GM23338 (cell line): ENCODE measurements at places on chromosomes 16 and 17. TPM values are rescaled to one million over a fixed set of nuclear protein-coding genes. Genes with fewer than 3 reads are reported as not detected.

DNA sequence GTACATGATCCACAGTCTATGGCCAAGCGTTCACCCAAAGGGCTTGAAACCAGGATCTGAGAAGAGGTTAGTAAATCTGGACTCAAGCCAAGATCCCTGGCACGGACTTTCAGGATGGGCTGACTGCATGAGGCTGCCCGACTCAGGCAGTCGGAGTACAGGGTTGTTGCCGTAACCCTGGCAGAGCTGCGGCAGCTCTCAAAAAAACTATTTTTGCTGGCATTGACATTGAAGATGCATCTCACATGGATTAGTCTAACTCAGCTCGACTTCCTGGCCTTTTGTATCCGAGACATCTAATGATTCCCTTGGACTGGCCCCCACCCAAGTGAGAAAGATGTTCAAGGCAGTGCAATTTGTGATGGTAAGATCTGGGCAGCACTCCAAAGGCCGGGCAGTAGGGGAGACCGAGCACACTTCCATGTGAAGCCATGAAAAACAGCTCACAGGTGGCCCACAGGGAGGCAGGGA is 6.2 kb downstream of the SLC47A1 start:
- no peak overlapping the region for H3K27ac ChIP-seq
- H3K4me1 ChIP-seq, result no peaks in the 10 kb centered on the region; the same call in 1 of the 2 replicates
- no peak overlapping the region for H3K4me3 ChIP-seq
- H3K27me3 ChIP-seq, result peaks cover 16% of the 10 kb centered on the region
- no peaks in the 10 kb centered on the region for H3K36me3 ChIP-seq

GRCh38 chr17:45672301-45672700 is 111.8 kb upstream of the CRHR1 start:
- no peaks in the 10 kb centered on the region for H3K36me3 ChIP-seq
- H3K4me1 ChIP-seq, result no peaks in the 10 kb centered on the region
- H3K27ac ChIP-seq, result no peak overlapping the region
- DNase-seq, result peak; percentile 25
- H3K27me3 ChIP-seq, result no peaks in the 10 kb centered on the region

DNA sequence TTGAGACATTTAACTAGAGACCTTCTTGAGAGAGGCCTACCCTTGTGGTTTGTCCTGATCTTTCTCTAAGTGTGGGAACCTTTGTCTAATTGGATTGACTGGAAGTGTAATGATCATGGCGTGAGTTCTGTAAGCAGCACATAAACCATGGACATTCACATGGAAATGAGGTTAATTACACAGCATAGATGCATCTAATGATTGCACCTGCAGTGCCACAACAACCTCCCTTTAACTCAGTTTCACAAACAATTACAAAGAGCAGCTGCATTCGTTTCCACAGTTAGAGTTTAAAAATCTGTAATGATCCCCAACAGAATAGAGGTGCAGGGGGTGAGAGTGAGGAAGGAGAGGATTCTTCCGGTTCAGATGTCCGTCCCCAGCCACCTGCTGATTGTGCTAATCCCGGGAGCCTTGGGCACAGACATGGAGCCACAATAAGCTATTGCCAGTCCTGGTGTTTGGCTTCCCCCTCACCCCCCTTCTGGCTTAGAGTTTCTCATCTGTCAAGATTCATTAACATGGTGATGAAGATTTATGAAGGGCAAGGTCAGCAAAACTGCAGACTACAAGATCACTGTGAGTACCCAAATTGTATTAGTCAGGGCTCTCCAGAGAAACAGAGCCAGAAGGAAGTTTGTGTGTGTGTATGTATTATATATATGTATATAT is 659.2 kb upstream of the SOX9 start:
- no peak overlapping the region for H3K27ac ChIP-seq
- no peak overlapping the region for H3K4me3 ChIP-seq
- H3K36me3 ChIP-seq, result no peaks in the 10 kb centered on the region

DNA sequence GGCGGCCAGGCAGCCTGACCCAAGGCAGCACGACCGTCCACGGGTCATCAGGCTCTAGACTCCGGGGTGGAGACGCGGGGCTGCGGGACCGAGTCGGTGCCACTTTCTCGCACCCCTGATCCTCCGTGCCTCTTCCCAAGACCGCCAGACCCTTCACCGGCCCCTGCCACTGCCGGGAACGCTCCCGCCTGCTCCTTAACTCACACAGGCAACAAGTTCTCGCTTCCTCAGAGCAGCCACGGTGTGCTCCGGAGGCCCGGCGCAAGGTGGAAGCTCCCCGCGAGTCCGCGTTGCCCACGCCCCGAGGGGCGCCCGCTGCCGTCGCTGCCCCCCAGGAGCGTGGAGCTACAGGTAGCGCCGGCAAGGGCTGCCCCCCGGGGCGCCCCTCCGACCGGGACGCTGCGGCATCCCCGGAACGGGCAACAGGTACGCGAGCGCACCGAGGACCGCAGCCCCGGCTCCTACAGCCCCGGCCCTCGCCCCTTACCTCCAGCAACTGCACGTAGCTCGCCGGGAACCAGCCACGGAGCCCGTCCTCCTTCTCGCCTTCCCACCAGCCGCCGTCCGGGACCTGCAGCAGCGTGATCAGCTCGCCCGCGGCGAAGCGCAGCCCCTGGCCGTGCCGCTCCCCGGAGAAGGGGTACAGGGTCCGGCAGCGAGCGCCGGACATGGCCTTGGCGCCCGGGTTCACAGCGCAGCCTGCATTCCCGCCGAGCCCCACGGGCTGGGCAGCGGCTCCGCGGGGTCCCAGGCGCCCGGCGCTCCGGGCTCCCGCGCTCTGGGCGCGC is 491 bp downstream of the GAS7 start:
- no peak overlapping the region for H3K27ac ChIP-seq
- peaks cover 34% of the 10 kb centered on the region for H3K27me3 ChIP-seq
- DNase-seq, result peak; percentile 54

DNA sequence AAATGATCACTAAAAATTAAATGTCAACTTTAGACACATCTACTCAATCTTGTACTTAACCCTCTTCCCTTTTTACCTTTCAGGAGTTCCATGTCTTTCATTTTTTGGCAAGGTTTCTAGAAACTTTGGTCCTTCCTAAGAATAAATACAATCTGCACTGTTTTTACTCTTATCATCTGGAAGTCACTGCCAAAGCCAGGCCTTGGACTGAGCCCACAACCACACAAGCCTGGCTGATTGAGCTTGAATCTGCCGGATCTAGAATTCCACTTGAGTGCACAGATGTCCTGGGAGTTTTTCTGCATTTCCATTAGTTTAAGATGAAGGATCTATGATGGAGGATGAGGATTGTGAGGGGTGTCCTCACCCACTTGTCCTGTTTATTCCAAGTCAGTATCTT is 126.1 kb downstream of the VPS53 start:
- H3K4me3 ChIP-seq, result no peak overlapping the region
- H3K27ac ChIP-seq, result no peak overlapping the region
- no peaks in the 10 kb centered on the region for H3K4me1 ChIP-seq
- no peaks in the 10 kb centered on the region for H3K27me3 ChIP-seq
- H3K36me3 ChIP-seq, result 0 out of 2 replicates have a peak, but pooled peaks cover 5% of the 10 kb centered on the region

GRCh38 chr17:39735882-39736281 is 1.9 kb upstream of the GRB7 start:
- DNase-seq, result no peak
- H3K27me3 ChIP-seq, result no peaks in the 10 kb centered on the region
- H3K4me3 ChIP-seq, result no peak overlapping the region
- H3K36me3 ChIP-seq, result no peaks in the 10 kb centered on the region
- peaks cover 26% of the 10 kb centered on the region for H3K4me1 ChIP-seq

Gene CARD14
- polyA plus RNA-seq, result 0.08 TPM in 1 of 2 replicates, not detected in the other

GRCh38 chr17:17985555-17985954 is 12.9 kb downstream of the DRC3 start:
- no peak overlapping the region for H3K4me3 ChIP-seq
- H3K4me1 ChIP-seq, result no peaks in the 10 kb centered on the region
- H3K36me3 ChIP-seq, result no peaks in the 10 kb centered on the region
- H3K27ac ChIP-seq, result no peak overlapping the region

Gene PLA2G10
- 1.2 and 2.2 TPM in 2 replicates for polyA plus RNA-seq

Gene ETV4
- 93.1 and 97.2 TPM in 2 replicates for polyA plus RNA-seq

Gene ACSM3
- polyA plus RNA-seq, result 4.8 and 5.7 TPM in 2 replicates

GRCh38 chr16:51305337-51305736 is 154.3 kb upstream of the SALL1 start:
- no peak for DNase-seq
- no peak overlapping the region for H3K4me3 ChIP-seq
- H3K27me3 ChIP-seq, result no peaks in the 10 kb centered on the region
- H3K27ac ChIP-seq, result no peak overlapping the region
- no peaks in the 10 kb centered on the region for H3K36me3 ChIP-seq

- no peaks in the 10 kb centered on the region for H3K36me3 ChIP-seq
- H3K27me3 ChIP-seq, result no peaks in the 10 kb centered on the region
- H3K27ac ChIP-seq, result no peak within 1 kb of the TSS; the same call in 1 of the 2 replicates
- H3K4me1 ChIP-seq, result peaks cover 4% of the 10 kb centered on the region; the same call in 1 of the 2 replicates
- H3K4me3 ChIP-seq, result peak within 1 kb of the TSS; percentile 90
Measured at GRCh38 chr17:81295031-81295675, at the start of gene SLC38A10. Gene SLC38A10, minus strand, starts transcription at chr17:81295307. Its CDS starts 386 bp downstream, at chr17:81294921.

GRCh38 chr17:57210224-57210553 is 46.1 kb upstream of the MSI2 start:
- H3K27ac ChIP-seq, result no peak overlapping the region
- H3K4me1 ChIP-seq, result no peaks in the 10 kb centered on the region
- H3K36me3 ChIP-seq, result no peaks in the 10 kb centered on the region
- no peaks in the 10 kb centered on the region for H3K27me3 ChIP-seq

GRCh38 chr16:57388359-57389086 is 16.0 kb upstream of the CCL17 start:
- DNase-seq, result no peak
- no peaks in the 10 kb centered on the region for H3K36me3 ChIP-seq
- H3K4me1 ChIP-seq, result no peaks in the 10 kb centered on the region
- no peaks in the 10 kb centered on the region for H3K27me3 ChIP-seq

Gene PIK3R6
- 0.11 and 0.14 TPM in 2 replicates for polyA plus RNA-seq

DNA sequence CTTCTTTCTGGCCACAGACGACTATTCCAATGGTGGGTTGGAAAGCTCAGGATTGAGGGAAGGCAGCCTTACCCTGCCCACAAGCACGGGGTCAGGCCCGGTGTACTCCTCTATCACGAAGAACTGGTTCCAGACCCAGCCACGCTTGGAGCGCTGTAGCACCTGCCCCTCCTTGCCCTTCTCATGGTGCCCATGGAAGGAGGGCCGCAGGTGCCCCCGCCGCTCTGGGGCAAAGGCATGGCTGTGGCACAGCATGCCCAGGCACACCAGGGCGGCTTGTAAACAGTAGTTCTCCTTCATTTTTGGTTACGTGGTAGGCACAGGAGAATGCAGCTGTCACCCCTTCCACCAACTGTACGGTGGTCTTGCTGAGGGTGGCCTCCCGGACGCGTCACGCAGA is 117.3 kb downstream of the CDH11 start:
- H3K27ac ChIP-seq, result no peak overlapping the region
- no peak overlapping the region for H3K4me3 ChIP-seq
- H3K27me3 ChIP-seq, result no peaks in the 10 kb centered on the region

- no peak overlapping the region for H3K27ac ChIP-seq
- no peak overlapping the region for H3K4me3 ChIP-seq
- DNase-seq, result no peak
- no peaks in the 10 kb centered on the region for H3K27me3 ChIP-seq
- H3K4me1 ChIP-seq, result no peaks in the 10 kb centered on the region
Measured at GRCh38 chr16:1816396-1817275, 10.0 kb downstream of the HAGH start.

DNA sequence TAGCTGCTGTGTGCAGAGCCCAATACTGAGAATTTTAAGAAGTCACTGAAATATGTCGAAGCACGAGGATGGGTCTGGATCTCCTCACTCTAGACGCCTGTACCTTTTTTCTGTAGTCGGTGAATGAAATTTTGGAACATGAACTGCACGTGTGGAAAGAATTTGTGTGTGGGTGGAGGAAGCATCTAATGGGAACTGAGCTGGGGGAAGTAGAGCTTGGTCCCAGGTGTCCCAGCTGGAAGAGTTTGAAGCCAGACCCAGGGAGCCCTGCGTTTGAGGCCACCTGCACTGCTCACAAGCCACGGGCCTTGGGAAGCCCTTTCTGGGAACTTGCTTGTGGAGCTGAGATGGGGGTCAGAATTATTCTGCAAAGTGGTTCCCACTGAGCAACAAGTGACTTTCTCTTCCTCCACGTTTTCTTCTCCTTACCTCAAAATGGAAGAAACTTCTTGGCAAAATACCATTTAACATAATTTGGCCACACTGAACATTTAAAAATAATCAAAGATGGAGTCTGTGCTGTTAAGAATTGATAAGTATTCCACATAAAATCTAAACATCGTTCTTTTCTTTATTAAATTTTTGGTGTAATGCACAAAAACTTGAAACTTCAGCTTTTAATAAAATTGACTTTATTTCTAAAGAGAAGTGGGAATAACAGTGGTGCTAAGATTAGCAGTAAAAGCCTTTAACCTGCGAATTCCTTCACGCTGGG is 163.8 kb downstream of the PRKCA start:
- H3K4me3 ChIP-seq, result no peak overlapping the region
- no peaks in the 10 kb centered on the region for H3K36me3 ChIP-seq
- H3K27ac ChIP-seq, result no peak overlapping the region
- DNase-seq, result no peak
- peaks cover 16% of the 10 kb centered on the region for H3K4me1 ChIP-seq

DNA sequence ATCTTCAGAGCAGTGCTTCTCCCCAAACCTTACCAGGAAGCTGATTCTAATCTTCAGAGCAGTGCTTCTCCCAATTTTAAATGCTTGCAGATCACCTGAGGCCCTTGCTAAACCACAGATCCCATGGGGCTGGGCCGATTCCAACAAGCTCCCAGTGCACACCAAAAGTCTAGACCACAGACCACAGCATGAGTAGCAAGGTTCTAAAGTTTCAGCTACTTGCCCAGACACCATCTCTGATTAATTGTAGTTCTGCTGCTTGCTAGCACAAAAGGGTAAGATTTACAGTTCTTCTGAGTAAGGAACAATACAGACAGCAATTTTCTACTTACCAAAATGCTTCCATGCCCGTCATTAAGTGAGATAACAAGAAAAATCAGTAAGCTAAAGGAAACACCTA is 12.2 kb downstream of the CLEC3A start:
- no peaks in the 10 kb centered on the region for H3K4me1 ChIP-seq
- no peaks in the 10 kb centered on the region for H3K27me3 ChIP-seq
- H3K36me3 ChIP-seq, result no peaks in the 10 kb centered on the region
- no peak overlapping the region for H3K4me3 ChIP-seq
- H3K27ac ChIP-seq, result no peak overlapping the region

GRCh38 chr17:71482625-71483024 is 638.2 kb upstream of the SOX9 start:
- H3K4me3 ChIP-seq, result no peak overlapping the region
- H3K4me1 ChIP-seq, result no peaks in the 10 kb centered on the region
- no peak for DNase-seq
- H3K27me3 ChIP-seq, result no peaks in the 10 kb centered on the region

DNA sequence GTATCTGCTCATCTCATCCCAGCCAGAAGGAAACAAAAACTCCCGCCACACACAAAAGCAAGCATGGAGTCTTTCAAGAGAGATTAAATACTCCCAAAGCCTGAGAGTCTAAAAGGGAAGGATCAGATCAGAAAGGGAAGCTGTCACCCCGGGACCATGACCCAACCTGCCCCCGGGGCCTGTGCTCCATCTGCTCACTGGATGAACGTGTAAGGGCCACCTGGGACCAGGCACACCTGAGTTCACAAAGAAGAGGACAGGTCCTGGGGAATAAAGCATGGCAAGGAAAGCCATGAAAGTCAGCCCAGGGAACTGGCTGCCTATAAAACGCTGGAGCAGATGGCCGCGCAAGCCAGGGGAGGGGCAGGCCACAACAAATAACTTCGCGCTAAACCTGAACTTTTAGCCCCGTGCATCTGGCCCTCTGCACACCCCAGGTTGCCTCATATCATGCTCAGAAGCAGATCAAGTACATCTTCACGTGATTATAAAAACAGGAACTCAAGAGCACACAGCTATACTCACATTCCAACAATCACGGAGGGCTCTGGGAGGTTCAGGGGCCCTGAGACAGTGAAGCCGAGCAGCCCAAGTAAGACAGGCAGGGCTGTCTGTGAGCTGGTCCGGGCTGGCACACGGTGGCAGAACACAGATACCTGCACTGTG is 3.4 kb downstream of the TMEM11 start:
- H3K4me3 ChIP-seq, result no peak overlapping the region
- DNase-seq, result no peak
- no peaks in the 10 kb centered on the region for H3K27me3 ChIP-seq
- peaks cover 6% of the 10 kb centered on the region; the same call in 1 of the 2 replicates for H3K36me3 ChIP-seq
- peaks cover 18% of the 10 kb centered on the region for H3K4me1 ChIP-seq
